ENCODE measurements at places on chromosomes 2 and 18. TPM values are rescaled to one million over a fixed set of nuclear protein-coding genes. Genes with fewer than 3 reads are reported as not detected.

DNA sequence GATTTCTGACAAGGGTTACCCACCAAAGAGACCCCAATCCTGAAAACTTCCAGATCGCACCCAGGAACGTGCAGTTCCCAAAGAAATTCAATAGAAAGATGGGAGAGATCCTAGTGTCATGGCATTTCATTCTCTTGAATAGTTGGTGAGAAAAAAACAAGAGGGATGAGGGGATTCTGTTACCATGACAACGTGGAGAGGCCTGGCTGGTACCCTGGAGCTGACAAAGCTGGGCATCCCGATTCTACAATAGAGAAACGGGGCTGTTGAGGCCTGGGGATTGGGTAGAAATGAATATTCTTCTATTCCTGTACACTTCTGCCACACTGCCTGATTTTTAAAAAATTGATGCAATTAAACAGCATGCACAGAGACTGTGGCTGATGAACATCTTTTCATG lies 41.0 kb downstream of the POLE4 start:
- no peak for DNase-seq
- H3K36me3 ChIP-seq = no peaks in the 10 kb centered on the region
- H3K27me3 ChIP-seq = no peaks in the 10 kb centered on the region
- no peak overlapping the region for H3K4me3 ChIP-seq
- H3K27ac ChIP-seq = no peak overlapping the region

DNA sequence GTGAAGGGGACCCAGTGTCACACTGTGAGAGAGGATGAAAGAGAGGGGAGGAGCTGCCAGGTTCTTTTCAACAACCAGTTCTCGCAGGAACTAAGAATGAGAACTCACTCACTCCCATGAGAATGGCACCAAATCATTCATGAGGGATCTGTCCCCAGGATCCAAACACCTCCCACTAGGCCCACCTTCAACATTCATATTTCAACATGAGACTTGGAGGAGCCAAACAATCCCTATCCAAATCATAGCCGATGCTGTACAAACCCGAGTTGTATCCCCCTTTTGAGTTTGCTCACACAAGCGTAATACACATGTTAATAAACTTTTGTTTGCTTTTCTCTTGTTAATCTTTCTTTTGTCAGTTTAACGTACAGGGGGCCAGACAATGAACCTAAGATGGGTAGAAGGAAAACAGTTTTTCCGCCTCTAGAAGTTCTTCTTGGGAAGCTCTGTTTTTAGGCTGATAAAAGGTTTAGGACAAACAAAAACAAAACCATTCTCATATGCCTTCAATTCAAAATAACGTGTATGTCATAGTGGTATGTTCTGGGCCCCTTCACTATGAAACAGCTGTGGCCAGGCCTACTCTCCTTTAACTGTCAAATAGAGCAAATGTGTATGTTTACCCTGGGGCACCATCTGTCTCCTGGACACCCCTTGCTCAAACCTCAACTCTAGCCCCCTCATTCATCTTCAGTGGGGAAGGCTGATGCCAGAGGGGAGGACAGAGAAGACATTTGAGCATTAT lies 9.1 kb upstream of the TMEM37 start:
- H3K4me3 ChIP-seq = no peak overlapping the region
- H3K36me3 ChIP-seq = no peaks in the 10 kb centered on the region
- H3K4me1 ChIP-seq = no peaks in the 10 kb centered on the region
- DNase-seq = no peak
- H3K27me3 ChIP-seq = no peaks in the 10 kb centered on the region

DNA sequence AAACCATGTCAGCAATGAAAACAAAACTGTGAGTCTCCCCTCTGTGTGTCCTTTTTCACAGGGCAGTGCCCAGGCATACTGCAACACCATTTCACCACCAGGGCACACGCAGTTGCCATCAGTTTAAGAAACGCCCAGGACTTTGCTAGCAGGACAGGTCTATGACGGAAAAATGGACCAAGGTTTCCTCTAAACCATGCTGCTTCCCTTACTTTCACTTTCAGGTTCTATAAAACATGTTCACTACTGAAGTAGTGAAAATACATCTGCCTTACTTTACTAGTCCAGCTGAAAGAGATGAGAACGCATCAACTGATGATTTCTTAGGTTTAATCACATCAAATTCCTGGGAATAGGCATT lies 110.5 kb downstream of the TCF4 start:
- peak overlapping the region; percentile 46 for H3K4me3 ChIP-seq
- H3K36me3 ChIP-seq = no peaks in the 10 kb centered on the region
- DNase-seq = no peak
- peak overlapping the region; percentile 78 for H3K27ac ChIP-seq

DNA sequence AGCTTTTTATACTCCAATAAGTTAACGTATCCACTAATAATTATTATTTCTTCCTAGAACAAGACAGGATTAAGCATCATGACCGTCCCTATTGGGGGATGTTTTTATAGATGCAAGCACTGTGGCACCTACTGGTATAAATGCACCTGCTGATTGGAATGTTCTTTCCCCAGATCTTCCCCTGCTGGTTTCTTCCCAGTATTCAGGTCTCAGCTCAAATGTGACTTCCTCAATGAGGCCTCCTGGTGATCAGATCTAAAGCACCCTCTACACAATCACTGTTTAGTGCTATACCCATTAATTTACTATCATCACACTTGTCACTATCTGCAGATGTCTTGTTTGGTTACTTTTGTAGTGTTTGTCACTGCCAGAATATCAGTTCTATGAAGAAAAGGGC lies 3.9 kb upstream of the TYMS start:
- no peaks in the 10 kb centered on the region for H3K27me3 ChIP-seq
- H3K4me1 ChIP-seq = no peaks in the 10 kb centered on the region
- DNase-seq = no peak
- H3K27ac ChIP-seq = no peak overlapping the region
- H3K4me3 ChIP-seq = no peak overlapping the region

- no peaks in the 10 kb centered on the region for H3K27me3 ChIP-seq
- no peaks in the 10 kb centered on the region for H3K36me3 ChIP-seq
- H3K4me1 ChIP-seq = no peaks in the 10 kb centered on the region
- peak overlapping the region; percentile 75 for H3K4me3 ChIP-seq
- no peak overlapping the region for H3K27ac ChIP-seq
Observed at GRCh38 chr2:45653122-45653913, 1.8 kb downstream of the PRKCE start.

Gene FBXO15
- 0.73 TPM for total RNA-seq

Measured in breast epithelium (tissue), 4 donors.